ENCODE measurements at places on chromosomes 13 and 19. TPM values are rescaled to one million over a fixed set of nuclear protein-coding genes. Genes with fewer than 3 reads are reported as not detected.
A peak's percentile ranks its signal among the peaks of the same experiment; 100 is the strongest.

- peak; percentile 23 for DNase-seq
Observed at GRCh38 chr19:4589579-4590410, 30.3 kb upstream of the SEMA6B start.

GRCh38 chr19:34766386-34766785, 6.6 kb downstream of the ZNF599 start:
- DNase-seq, result no peak

The IL4I1 gene
- 16.7 TPM for total RNA-seq

DNA sequence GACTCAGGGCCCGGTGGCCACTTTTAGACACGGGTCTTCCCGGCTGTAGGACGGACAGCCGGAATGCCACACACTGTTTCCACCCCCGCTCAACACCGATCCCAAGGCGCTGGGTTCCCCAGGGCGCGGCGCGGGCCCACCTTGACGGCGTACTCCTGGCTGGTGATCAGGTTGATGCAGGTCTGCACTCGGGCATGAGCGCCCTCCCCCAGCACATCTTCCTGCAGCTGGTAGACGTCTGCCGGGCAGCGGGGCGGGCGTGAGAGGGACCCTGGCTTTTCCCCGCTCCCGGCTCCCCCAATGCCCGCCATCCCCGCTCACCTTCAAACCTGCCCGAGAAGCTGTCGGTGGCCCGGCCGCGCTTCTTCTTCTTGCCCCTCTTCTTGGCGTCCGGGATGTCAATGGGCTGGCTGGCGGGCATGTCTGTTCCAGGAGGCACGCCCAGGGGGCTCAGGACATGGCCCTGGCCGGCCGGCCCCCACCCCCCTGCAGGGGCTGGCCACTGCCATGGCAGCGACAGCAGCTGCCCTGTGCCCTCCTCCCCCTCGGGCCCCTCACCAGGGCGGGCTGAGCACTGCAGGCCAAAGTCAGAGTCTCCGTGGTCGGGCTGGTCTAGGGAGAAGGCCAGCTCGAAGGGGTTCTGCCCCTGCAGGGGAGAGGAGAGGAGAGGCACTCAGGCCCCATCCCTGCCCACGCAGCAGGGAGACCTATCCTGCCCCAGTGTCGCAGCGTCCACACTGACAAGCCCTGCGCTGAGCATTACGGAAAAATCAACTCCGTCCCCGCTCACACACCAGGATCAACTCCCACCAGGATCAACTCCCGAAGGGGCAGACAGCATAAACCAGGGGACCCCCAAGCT, 4.8 kb downstream of the MKNK2 start:
- DNase-seq, result no peak

GRCh38 chr19:2478278-2478755, 2.4 kb downstream of the GADD45B start:
- DNase-seq, result peak; percentile 70

- no peak for DNase-seq
Observed at GRCh38 chr13:40169476-40169875, 497.0 kb downstream of the FOXO1 start.

- no peak for DNase-seq
Observed at GRCh38 chr13:55554741-55555140, 1586.0 kb upstream of the PRR20A start.

The LRP3 gene
- not detected for total RNA-seq

- no peak for DNase-seq
Observed at GRCh38 chr13:93775507-93776108, 549.0 kb downstream of the GPC6 start.

GRCh38 chr19:45471931-45472562, 4.3 kb downstream of the FOSB start:
- no peak for DNase-seq

- DNase-seq, result no peak
Observed at GRCh38 chr19:44573627-44574026, 39.7 kb upstream of the IGSF23 start.

DNA sequence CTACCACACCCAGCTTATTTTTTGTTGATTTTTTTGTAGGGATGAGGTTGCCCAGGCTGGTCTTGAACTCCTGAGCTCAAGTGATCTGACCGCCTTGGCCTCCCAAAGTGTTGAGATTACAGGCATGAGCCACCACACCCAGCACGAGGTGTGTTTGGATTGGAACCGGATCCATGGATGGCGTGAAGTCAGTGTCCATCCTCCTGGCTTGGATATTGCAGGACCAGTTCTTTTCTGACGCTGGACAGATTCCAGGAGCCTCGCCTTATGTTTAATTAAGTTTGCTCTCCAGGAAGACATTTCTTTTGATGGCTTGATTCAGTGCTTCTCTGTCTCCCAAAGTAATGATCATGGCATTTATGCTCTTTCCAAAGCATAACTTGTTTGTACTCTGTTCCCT, 14.4 kb upstream of the RFXAP start:
- DNase-seq, result no peak
